Hematopoietic multipotent progenitor cell treated with erythropoietin and hydrocortisone succinate and interleukin-3 and kit ligand, for 17 days (in vitro differentiated cells): ENCODE measurements at places on chromosomes 5 and 9.

DNA sequence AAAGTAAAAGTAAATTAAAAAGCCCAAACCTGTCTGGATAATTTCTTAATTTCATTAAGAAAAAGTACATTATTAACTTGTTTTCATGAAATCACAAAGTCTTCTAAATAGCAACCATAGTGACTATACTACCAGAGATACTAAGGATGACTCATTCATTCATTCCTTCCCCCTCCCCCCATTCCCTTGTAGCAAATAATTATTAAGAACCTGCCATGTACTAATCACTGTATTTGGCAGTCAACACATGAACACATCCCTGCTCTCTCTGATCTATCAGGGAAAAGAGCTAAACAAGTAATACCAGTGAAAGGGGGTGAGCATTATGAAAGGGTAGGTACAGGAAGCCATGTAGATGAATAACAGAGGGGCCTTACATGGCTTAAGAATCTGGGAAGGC, 203.9 kb downstream of the CWC27 start:
- no peak for DNase-seq

- no peak for DNase-seq
These were observed 54.7 kb downstream of the SH3RF2 start for GRCh38 chr5:145991044-145991575.

GRCh38 chr9:83633676-83634075, 10.7 kb downstream of the IDNK start:
- DNase-seq = no peak

DNA sequence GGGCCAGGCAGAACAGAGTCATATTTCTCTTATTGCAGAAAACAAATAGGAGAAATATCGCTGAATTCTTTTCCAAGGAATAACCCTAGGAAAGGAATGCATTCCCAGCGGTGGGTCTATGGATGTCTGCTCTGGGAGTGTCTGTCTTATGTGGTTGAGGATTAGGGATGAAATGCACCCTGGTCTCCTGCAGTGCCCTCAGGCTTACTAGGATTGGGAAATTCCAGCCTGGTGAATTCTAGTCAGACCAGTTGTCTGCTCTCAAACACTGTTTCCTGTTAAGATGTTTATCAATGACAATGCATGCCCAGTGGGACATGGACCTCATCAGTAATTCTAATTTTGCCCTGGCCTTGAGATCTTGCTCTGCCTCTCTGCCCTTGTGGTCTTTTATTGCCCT, 136.1 kb upstream of the ELAVL2 start:
- DNase-seq = no peak

GRCh38 chr5:4777435-4777834, 362.7 kb upstream of the ADAMTS16 start:
- DNase-seq = no peak

DNA sequence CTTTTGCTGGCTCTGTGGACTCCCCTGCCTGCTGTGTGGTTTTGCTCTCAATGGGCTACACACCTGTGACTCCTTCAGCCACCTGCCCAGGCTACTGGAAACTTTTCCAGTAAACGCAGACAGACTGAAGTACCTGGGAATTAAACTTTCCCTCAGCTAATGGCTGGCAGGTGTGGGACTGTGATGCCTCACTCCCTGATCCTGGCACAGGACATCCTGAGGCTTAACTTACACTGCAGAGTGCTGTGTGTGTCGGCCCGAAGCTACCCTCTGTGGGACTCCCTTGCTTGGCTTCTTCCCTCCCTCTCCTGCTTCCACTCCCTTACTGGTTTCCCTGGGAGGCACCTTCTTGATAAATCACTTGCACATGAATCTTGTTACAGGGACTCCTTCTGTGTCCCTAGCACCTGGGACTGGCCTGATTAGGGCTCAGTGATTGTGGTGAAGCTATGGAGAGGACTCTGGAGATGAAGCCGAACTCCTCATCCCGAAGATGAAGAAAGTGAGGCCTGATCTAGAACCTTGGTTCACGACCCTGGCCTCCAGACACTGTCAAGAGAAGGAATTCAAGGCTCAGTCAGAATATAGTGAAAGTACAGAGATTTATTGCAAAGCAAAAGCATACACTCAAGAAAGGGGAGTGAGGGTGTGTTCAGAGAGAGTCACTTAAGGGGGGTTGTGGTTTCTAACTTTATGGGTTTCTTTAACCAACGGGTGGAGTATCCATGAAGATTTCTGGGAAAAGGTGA, 113.4 kb upstream of the ALDH1B1 start:
- no peak for DNase-seq

- DNase-seq = no peak
These were observed 51.2 kb downstream of the MAPKAP1 start for GRCh38 chr9:125655691-125656410.

DNA sequence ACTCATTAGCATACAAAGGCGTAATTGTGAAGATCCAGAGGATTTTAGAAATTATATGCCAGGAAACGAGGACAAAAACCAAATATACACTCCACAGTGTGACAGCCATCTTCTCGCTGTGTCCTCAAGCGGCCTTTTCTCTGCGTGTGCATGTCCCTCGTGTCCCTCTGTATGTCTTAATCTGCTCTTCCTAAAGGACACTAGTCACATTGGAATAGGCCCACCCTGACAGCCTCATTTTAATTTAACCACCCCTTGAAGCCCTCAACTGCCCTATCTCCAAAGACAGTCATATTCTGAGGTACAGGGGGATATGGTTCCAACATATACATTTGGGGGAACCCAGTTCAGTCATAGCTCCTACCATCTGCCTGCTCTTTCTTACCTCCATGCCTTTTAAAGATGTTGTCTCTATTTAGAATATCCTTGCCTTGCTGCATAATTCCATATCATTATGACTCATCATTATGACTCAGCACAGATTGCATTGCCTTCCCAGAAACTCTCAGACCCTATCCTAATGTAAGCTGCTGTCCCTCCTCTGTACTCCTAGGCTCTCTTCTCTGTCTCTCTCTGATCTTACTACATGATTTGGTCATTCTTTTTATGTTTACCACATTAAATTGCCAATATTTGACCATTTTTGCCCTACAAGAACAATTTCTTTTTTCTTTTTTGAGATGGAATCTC, 210.9 kb downstream of the AOPEP start:
- DNase-seq = peak; percentile 9

DNA sequence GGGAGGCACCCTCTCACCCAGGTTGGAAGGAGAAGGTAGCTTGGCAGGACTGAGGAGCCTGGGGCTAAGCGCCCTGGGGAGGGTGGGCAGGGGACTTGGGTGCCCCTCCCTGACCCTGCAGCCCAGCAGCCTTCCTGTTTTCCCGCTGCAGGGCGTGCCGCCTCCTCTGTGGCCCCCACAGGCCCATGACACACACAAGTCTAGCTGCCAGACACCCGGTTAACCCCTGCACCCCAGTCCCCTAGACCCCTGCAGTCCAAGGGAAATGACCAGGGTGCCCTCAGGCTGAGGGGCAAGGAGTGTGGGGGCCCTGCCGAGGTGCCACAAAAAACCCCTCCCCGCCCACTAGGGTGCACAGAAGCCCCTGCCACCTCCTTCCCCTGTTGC, 33.0 kb downstream of the GOLGA2 start:
- DNase-seq = no peak

- DNase-seq = no peak
These were observed 491.5 kb upstream of the TUSC1 start for GRCh38 chr9:26169708-26170107.

DNA sequence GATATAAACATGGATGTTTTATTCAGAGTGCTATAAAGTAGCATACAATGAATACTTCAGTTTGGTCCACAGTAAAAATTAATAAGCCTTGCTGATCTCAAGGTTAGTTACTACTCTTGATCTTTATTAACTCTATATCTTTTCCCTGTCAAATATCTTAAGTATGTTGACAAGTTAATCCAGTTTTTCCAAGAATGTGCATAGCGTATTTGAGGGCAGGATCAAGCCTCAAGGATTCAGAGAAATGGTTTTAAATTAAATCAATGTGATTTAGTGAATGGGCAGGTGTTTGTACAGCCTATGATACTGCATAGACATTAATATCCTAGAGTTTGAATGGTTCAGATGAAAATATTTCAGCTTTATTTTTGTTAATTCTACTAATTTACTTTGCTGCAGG, 20.7 kb downstream of the MATR3 start:
- no peak for DNase-seq

- DNase-seq = no peak
These were observed 20.9 kb downstream of the KCTD16 start for GRCh38 chr5:144191531-144191930.

GRCh38 chr5:324736-325612, 3.5 kb downstream of the AHRR start:
- no peak for DNase-seq

- DNase-seq = no peak
These were observed 151.7 kb upstream of the NMUR2 start for GRCh38 chr5:152556784-152557183.

DNA sequence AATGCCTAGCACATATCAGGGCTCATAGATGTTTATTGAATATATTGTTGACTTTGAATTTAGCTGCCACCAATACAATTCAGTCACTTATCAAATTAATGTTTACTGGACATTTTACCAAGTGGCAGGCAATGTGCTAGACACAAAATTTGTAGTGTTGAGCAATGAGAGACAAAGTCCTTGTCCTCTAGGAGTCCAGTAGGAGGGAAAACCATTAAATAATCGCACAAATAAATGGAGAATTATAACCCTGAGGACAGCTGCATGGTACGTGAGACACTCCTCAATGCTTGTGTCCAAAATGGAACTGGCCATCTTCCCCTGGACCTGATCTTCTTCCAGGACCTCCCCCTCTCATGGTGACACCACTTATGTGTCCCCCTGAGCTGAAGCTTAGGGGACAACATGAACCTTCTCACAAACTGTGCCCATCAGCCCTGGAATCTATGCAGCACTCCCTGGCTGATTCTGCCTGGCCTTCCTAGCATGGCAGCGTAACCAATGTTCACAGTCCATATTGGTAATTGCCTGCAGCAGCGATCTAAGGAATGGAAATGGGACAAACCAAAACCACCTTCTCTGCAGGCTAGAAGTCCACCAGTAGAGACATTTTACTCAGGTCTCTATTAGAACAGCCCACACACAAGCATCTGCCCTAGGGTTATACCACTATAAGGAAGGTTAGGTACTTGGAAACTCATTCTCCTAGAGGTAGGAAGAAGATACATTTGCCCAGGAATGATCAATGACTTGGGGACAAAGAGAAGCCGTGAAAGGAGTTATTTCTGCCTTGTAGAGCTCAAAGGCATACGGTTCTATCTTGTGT, 75.5 kb downstream of the FGF1 start:
- no peak for DNase-seq

DNA sequence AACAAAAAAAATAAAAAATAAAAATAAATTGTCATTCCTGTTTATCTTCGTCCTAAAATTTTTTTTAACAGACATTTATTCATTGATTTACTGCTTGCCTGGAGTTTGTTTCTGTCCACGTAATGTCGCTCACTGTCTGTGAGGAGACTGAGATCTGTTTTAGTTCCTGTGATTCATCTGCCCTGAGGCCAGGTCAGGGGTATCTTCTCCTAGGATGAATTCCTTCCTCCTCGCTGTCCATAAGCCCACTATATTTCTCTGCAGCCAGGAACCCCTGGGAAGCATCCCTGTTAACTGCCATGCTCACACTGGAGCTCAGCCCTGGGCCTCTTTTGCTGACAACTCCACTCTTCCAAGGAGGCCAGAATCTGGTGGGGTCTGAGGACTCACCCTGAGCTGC, 682.0 kb downstream of the MTRR start:
- DNase-seq = no peak

GRCh38 chr5:150254363-150254762, 35.2 kb downstream of the CAMK2A start:
- DNase-seq = no peak

- no peak for DNase-seq
These were observed 111.5 kb downstream of the SCAMP1 start for GRCh38 chr5:78471896-78472295.

GRCh38 chr9:131995382-131995781, 84.3 kb downstream of the MED27 start:
- DNase-seq = peak; percentile 30

DNA sequence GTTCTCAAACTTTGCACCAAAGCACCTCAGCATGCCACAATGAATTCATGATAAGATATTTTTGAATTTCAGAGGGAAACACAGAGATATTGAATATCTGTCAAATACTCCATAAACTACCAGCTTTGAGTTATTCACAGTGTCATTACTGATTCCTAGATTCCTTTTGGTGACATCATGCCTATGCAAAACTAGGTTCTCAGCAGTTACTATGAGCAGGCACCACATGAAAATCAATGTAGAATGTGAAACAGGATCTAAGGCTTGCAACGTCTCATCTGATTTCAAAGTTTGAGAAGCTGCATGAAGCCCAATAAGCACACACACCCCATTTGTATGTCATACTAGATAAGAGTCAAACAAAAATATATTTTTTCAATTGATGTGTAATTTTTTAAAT, 426.5 kb downstream of the NR2F1-AS1 start:
- DNase-seq = no peak

DNA sequence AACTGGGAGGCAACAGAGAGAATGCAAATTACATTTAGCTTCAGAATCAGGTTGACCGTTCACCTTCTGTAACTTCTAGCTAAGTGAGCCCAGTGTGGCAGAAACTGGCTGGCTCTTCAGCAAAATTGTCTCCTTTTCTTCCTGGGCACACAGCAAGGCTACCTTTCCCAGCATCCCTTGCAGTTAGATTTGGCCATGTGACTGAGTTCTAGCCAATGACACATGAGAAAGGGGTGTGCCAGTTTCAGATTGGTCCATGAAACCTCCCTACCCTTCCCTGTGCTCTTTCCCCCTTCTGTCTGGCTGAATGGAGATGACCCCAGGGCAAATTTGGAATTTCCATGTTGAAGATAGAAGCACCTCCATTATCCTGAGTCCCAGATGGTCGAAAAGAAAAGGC, 72.5 kb upstream of the SMIM23 start:
- no peak for DNase-seq

DNA sequence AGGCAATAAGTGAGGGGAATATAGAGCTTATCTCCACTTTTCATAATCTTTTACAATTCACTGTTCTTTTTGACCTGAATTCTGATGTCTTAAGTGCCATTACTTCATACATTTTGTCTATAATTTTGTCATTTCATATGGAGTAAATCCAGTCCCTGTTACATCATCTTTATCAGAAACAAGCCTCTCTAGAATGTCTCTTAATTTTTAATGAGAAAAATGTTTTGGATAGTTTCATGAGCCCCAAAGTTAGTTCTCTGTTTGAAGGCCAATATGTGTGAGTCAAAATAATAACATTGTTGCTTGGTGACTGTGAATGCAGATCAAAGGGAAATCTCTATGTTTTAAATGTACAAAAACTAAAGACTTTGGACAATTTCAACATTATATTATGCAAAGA, 329.6 kb upstream of the ARRDC3 start:
- no peak for DNase-seq

DNA sequence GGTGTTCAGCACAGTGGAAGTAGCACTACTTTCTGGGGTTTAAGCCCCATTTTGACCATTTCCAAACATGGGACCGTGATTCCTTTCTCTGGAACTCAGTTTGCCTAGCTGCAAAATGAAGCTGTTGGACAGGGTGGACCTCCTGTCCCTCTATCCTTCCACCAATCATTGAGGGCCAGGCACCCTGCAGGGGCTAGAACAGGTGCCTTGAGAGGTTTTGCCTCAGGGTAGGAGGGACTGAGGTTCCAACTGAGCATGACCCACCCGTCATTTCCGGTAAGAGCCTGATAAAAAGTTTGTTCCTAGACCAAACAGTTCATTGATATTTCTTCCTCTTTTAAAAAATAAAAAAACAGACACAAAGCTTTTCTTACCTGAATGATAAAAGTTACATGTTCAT, 116.5 kb downstream of the MVB12B start:
- DNase-seq = no peak
